ENCODE measurements at places on chromosomes 5 and 9.

DNA sequence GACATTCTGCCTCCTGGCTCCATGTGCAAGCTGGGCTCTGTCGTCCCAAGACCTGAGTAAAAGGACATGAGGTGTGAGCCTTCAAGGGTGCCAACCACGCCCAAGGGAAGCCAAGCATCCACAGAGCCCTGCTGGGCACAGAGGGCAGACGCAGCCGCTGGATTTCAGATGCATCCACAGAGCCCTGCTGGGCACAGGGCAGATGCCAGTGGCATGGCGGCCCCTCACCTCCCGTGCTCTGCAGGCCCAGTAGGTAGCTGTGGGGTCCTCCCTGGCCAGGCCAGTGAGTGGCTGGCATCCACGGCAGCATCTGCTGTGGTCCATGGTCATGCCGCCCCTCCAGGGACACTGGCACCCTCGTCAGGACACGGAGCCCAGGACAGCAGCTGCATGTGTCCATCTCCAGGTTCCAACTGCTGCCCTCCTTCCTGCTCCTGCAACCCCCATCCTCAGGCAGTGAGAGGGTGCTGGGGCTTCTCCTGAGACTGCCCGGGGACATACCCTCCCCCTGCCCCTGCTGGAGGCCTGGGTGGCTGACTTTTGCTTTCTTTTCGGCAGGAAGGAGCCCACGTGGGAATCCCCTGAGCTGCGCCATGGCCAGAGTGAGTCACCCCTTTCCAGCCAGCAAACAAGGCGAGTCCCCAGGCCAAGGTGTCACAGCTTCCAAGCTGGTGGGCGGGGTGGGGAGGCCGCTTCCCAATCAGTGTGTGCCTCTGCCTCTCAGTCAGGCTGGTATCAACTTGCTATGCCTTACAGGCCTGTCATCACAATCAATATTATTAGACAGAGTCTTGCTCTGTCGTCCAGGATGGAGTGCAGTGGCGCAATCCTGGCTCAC lies 4.0 kb upstream of the TRAF2 start:
- no peak for DNase-seq

DNA sequence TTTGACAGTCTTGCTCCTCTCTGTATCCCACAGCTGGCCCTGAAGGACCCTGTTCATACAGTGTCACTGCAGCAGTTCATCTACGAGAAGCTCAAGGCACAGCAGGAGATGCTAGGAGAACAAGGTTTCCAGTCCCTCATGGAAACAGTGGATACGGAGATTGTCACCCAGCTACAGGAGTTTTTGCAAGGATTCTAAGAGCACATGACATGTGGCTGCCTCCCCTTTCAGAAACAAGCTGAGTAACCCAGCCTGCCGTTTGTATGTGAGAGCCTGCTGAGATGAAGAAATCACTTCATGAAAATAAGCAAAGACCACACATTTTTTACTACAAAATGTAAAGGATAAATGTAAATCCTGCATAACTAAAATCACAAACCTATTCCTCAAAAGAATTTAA lies 48.5 kb downstream of the LRRC70 start:
- DNase-seq: no peak

GRCh38 chr5:116935561-116936162 lies 361.0 kb upstream of the SEMA6A start:
- no peak for DNase-seq

GRCh38 chr9:120358877-120359276 lies 221.1 kb downstream of the CDK5RAP2 start:
- no peak for DNase-seq

GRCh38 chr9:4235871-4236804 lies 63.7 kb downstream of the GLIS3 start:
- no peak for DNase-seq

GRCh38 chr9:94018628-94019027 lies 63.5 kb upstream of the BARX1 start:
- no peak for DNase-seq

DNA sequence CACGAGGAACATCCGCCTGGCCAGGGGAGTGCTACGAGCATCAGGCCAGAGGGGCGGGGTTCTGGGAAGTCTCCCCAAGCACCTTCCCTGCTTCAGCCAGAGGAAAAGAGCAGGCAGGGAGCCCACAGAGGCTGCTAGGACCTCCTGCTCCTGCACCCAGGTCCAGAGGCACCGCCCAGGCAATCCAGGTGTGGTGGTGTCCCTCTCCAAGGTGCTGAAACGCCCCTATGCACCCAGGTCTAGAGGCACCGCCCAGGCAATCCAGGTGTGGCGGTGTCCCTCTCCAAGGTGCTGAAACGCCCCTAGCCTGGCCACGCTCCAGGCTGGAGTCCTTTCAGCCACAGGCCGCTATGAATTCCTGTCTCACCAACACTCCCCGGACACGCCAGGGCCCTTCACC lies 10.7 kb upstream of the UBAC1 start:
- no peak for DNase-seq

GRCh38 chr9:107453479-107453878 lies 36.1 kb downstream of the KLF4 start:
- no peak for DNase-seq

- DNase-seq: no peak
Observed at GRCh38 chr5:38636626-38637025, 80.2 kb upstream of the LIFR start.

DNA sequence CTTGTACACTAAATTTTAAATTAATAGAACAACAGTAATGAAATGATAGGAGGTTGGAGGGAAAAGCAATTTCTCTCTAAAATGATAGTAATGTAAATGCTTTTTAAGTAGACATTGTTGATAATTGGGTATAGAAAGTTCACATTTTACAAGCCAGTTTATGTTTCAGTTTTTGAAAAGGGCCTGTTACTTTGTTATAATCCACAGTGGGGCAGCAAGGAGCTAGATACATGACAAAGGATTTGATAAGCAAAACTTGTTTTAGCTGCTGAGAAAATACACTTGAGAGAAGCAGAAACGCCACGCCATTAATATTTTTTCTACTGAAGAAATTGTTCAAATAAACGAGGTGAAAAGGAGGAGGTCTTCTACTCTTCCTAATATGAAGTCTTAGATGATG lies 30.2 kb downstream of the SREK1 start:
- DNase-seq: no peak

DNA sequence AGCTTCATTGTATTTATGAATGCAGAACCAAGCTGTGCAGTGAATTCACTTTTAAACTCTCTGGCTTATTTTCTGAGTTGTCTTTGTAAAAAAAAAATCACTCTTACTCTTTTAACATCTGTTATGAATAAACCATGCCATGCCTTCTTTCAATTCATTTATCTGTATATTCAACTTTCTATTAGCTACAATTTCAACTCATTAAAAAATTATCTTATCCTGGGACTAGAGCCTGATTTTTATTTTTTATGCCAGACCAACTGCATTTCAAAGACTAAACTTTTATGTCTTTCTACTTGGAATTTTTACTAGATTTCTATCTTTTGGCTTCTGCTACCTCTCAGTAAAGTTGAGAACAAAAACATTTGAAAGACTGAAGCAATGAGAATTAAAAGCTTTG lies 342.7 kb downstream of the DEPDC1B start:
- no peak for DNase-seq

Measured in posterior cingulate gyrus (tissue), 11 donors.